Endodermal cell (in vitro differentiated cells): ENCODE measurements at places on chromosomes 7 and 10. TPM values are rescaled to one million over a fixed set of nuclear protein-coding genes. Genes with fewer than 3 reads are reported as not detected.
A peak's percentile ranks its signal among the peaks of the same experiment; 100 is the strongest.

GRCh38 chr7:723541-723940 is 3.0 kb upstream of the DNAAF5 start:
- H3K36me3 ChIP-seq, result peaks cover 10% of the 10 kb centered on the region
- H3K27me3 ChIP-seq, result no peaks in the 10 kb centered on the region
- no peaks in the 10 kb centered on the region for H3K4me1 ChIP-seq
- H3K27ac ChIP-seq, result no peak overlapping the region
- H3K4me3 ChIP-seq, result no peak overlapping the region

DNA sequence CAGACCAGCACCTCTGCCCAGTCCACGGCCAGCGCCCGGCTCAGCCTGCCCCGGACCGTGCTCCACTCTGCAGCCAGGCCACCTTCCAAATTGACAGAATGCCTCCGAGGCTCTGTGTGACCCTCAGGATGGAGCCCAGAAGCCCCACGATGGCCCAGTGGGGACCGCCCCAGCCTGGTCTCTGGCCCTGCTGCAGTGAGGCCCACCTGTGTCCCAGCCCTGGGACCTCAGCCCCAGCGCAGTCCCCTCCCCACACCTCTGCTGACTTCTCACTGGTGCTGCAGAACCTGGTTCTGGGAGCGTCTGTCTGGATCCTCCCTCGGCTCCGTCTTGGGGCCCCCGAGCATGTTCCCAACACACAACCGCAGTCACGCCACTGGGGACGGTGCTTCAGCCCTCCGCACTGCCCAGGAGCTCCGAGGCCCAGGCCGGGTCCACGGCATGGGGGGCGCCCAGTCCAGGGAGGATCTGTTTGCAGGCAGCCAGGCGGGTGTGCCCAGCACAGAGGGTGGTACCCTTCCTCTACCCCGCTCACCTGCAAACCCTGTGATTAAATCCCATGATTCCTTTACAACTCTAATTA is 248.1 kb downstream of the ELFN1 start:
- H3K36me3 ChIP-seq, result no peaks in the 10 kb centered on the region
- no peak overlapping the region for H3K4me3 ChIP-seq
- no peak for DNase-seq
- H3K27ac ChIP-seq, result no peak overlapping the region
- no peaks in the 10 kb centered on the region for H3K4me1 ChIP-seq

DNA sequence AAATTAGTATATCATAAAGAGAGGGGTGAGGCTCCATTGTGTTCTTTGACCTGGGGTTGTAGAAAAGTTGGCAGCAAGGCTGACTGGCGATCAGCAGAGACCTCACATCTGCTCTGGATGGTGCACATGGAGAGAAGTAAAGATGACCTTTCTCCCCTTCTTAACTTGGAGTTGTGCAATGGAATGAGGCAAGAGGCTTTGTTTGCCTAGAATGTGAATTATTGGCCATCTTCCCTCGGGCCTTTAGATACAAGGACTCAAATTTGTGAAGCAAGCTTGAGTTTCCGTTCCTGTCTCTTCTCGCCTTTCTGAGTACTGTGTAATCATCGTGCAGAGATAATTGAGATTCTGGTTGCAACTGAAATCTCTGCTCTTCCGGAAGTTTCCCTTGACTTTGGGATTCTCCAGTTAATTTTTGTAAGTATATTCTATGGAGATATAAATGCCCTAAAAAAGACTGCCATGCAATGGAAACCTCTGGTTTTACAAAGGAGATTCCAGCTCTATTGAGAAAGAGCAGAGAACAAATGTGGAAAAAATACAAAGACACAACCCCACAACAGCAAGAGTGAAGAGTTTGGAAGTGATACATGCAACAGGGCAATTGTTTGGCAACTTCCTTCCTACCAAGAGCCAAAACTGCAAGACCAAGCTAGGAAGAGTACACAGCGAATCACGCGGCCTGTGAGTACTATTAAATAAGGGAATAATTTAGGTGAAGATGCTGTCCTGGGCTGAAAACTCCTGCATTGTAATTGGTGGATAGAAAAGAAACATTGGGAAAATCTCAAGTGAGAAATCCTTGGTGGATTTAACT is 542.3 kb upstream of the NRP1 start:
- peaks cover 18% of the 10 kb centered on the region for H3K4me1 ChIP-seq
- H3K27me3 ChIP-seq, result peaks cover 22% of the 10 kb centered on the region
- H3K27ac ChIP-seq, result no peak overlapping the region
- no peaks in the 10 kb centered on the region for H3K36me3 ChIP-seq

DNA sequence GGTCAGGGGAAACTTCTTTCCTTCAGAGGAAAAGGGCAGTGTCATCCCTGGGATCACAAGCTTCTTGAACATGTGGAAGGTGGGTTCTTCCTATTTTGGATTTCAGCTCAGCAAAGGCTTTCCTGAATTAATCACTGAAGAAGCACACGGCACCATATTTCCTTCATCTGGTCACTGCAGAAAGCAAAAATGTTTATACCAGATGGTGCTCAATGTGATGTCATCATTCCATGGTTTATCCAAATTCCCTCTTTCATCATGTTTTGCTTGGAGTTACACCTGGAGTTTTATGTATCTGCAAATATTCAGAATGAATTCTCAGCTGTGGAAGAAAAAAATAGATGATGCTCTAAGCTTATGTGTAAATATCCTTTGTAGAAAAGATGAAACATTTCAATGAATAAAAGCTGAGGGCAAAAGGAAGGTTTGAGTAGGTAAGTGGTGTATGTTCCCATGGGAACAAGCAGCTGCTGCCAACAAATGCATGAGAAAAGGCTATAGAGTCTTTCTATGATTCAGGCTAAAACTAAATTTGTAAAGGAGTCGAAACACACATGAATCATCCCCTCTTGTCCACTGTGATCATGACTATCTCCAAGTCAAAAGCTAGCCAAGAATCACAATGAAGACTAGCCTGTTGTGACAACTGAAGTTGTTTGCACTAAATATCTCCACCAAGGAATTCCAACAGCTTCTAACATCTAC is 26.9 kb upstream of the BPGM start:
- no peaks in the 10 kb centered on the region for H3K36me3 ChIP-seq
- H3K27me3 ChIP-seq, result peaks cover 36% of the 10 kb centered on the region
- no peak overlapping the region for H3K27ac ChIP-seq
- H3K4me1 ChIP-seq, result no peaks in the 10 kb centered on the region

The TRPV5 gene
- total RNA-seq, result 0.09 and 0.15 TPM in 2 replicates

The CFAP58 gene
- 0.63 and 0.68 TPM in 2 replicates for total RNA-seq

GRCh38 chr7:156450473-156450872 is 190.1 kb upstream of the RNF32 start:
- no peaks in the 10 kb centered on the region for H3K36me3 ChIP-seq
- no peak overlapping the region for H3K4me3 ChIP-seq
- no peaks in the 10 kb centered on the region for H3K4me1 ChIP-seq
- no peak overlapping the region for H3K27ac ChIP-seq
- no peaks in the 10 kb centered on the region for H3K27me3 ChIP-seq
- peak; percentile 4 for DNase-seq

DNA sequence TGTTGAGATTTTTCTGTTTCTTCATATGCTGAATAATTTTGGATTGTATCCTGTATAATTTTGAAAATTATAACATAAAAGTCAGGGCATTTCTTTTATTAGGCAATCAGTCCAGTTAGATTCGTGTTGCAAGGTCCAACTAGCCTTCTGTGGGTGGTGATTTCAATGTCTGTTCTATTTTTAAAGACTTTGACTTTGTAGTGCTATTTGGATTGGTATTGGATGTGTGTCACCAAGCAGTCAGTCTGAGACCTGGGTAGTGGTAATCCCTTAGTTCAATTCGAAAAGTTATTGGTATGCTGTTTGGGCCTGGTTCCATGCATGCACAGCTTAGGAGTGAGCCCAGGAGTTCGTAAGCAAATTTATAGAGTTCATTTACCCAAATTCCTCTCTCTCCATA is 82.2 kb downstream of the EPDR1 start:
- H3K4me1 ChIP-seq, result no peaks in the 10 kb centered on the region
- H3K27me3 ChIP-seq, result no peaks in the 10 kb centered on the region
- no peak overlapping the region for H3K4me3 ChIP-seq
- DNase-seq, result no peak

DNA sequence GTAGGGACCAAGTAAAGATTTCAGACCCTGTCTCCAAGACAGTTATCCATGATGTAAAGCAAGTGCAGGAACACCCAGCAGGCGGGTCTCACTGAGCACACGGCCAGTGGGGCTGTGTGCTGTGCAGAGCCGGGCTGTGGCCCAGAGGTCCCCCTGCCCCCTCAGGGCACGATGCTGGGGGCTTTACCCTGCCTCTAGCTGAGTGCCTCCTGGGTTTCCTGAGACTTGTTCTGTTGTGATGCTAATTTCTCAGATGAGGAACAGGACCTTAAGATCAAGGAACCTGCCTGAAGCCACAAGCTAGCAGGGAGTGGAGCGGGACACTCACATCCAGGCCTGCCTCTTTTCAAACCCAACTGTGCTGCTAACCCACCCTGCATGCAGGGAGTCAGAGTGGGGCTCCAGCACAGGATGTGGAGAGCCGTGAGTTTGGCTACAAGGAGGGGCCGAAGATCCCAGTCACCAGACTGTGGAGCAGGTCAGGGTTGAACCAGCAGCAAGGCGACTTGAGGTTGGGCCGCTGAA is 76.1 kb upstream of the LYZL2 start:
- no peaks in the 10 kb centered on the region for H3K27me3 ChIP-seq
- no peaks in the 10 kb centered on the region for H3K4me1 ChIP-seq
- H3K36me3 ChIP-seq, result no peaks in the 10 kb centered on the region
- no peak for DNase-seq

- H3K4me3 ChIP-seq, result no peak overlapping the region
- peak overlapping the region; percentile 51 for H3K27ac ChIP-seq
- H3K36me3 ChIP-seq, result no peaks in the 10 kb centered on the region
- no peaks in the 10 kb centered on the region for H3K27me3 ChIP-seq
- no peaks in the 10 kb centered on the region for H3K4me1 ChIP-seq
These were observed 71.4 kb upstream of the ZNF438 start for GRCh38 chr10:31103112-31103511.

The CDC123 gene
- total RNA-seq, result 65.3 to 123 TPM (median 103 TPM) in 3 replicates

- H3K36me3 ChIP-seq, result no peaks in the 10 kb centered on the region
- no peaks in the 10 kb centered on the region for H3K4me1 ChIP-seq
- DNase-seq, result no peak
- no peaks in the 10 kb centered on the region for H3K27me3 ChIP-seq
- peak overlapping the region; percentile 92 for H3K4me3 ChIP-seq
- H3K27ac ChIP-seq, result peak overlapping the region; percentile 88
These were observed 1.5 kb downstream of the KLHL7 start for GRCh38 chr7:23106823-23107663.

The SORCS3 gene
- 0.68 TPM in 2 replicates for total RNA-seq

GRCh38 chr10:86614853-86615252 is 39.5 kb upstream of the OPN4 start:
- H3K4me1 ChIP-seq, result no peaks in the 10 kb centered on the region
- no peak overlapping the region for H3K4me3 ChIP-seq
- H3K27me3 ChIP-seq, result no peaks in the 10 kb centered on the region
- no peak overlapping the region for H3K27ac ChIP-seq
- no peak for DNase-seq

DNA sequence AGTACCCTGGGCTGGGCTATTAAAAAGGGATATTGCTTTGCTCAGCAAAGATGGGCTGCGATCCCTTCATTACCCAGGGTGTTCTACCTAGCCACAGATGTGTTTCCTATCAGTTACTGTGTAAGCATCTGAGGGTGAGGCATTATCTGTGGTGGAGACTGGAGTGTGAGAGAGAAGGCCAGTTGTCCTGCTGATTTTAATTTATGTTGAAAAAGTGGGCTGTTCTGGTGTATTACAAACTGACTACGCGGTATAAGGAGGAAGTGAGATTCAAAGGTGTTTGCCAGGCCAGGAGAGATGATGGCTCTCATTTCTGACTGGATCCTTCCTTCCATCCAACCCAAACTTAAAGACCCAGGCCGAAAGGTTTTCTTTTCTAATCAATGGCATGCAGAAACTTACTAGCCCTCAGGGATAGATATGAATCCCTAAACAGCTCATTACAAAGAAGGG is 7.6 kb downstream of the TCF7L2 start:
- H3K36me3 ChIP-seq, result peaks cover 45% of the 10 kb centered on the region
- peak; percentile 61 for DNase-seq
- H3K4me1 ChIP-seq, result peaks cover 39% of the 10 kb centered on the region
- peak overlapping the region; percentile 92 for H3K4me3 ChIP-seq
